ENCODE measurements at places on chromosomes 4 and X.

DNA sequence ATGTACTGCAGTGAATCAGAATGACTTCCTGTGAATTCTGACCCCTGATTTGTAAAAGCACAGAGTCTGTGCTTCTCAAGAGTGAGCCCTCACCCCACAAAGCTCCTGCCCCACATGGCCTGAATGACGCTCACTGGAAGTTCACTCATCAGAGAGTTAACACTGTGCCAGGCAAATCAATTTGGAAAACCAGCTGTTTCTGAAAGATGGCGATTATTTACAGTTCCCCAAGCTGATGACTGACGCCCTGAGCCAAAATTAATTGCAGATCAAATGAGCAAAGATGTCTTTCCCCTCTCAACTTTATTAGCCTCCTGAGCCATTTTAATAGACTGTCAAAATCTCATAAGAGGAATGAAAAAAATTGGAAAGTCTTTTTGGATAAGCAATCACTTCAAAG, 118.0 kb downstream of the SLC2A9 start:
- no peak for DNase-seq

GRCh38 chr4:70994069-70994366, 569 bp downstream of the DCK start:
- DNase-seq, result no peak

DNA sequence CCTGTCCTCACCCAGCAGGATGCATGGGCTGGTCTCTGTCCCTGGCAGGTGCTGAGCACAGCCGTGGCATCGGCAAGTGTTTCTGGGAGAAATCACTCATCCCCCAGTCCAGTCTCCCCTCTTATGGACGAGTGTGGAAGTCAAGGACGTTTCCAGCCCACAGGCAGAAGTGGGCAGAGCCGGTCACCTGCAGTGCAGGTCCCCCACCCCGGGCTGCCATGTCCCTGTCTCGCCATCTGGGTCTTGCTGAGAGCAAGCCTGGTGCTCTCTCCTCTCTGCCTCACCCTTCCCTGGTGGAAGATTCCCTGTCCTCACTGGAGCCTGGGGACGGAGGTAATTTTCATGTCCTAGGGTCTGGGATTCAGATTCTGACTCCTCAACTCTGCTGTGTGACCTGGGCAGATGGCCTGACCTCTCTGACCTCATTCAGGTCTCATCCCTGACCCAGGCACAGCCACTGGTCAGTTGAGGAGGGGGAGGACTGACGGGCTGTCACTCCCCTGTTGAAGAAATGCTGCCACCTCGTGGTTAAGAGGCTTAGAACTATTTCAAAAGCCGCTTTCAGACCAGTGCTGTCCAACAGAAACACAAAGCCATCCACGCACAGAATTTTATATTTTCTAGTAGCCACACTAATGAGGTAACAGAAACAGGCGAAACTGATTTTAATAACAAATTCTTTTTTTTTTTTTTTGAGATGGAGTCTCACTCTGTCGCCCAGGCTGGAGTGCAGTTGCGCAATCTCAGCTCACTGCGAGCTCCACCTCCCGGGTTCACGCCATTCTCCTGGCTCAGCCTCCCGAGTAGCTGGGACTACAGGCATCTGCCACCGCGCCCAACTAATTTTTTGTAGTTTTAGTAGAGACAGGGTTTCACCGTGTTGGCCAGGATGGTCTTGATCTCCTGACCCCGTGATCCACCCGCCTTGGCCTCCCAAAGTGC, 1.8 kb downstream of the CPZ start:
- DNase-seq, result no peak

- DNase-seq, result no peak
Measured at GRCh38 chrX:10944136-10944885, 166.8 kb upstream of the HCCS start.

DNA sequence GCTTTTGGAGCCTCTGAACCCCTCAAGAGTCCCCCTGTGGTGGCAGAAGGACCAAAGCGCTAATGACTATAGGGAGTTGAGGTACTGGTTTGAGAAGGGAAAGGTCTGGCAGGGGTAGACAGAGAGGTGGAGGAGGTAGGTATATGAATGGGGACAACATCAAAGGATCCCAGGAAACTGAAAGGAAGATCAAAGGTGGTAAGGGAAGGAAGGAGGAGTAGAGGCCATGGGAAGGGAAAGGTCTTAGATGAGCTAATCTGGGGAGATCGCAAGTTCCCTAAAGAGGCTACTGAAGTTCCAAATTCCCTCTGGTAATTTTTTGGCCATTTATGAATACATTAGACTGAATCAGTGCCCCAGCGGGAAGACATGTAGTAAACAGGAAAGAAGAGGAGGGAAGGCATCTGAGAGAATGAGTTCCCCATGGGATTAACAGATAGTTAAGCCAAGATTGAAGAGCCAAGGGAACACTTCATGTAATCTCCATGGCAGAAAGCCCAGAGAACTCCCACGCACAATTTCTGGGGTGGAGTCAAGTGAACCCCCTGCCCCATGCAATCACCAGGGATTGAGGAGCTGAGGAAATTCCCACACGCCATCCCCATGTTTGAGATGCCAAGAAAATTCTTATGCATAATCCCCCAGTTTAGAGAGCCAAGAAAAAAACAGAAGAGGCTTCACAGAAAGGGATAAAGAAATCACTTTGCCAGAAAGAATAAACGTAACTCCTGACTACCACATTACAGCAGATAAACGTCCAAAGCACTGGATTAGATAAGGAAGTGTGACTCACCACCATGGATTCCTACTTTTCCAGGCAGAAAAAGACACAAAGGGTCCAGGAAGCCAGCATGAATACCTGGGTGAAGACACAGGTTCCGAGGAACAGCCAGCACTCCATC, 25.8 kb downstream of the ZNF630 start:
- DNase-seq, result no peak

GRCh38 chr4:913280-913618, 18.9 kb downstream of the GAK start:
- no peak for DNase-seq

- no peak for DNase-seq
Measured at GRCh38 chrX:111483135-111483534, 28.3 kb upstream of the SERTM2 start.

DNA sequence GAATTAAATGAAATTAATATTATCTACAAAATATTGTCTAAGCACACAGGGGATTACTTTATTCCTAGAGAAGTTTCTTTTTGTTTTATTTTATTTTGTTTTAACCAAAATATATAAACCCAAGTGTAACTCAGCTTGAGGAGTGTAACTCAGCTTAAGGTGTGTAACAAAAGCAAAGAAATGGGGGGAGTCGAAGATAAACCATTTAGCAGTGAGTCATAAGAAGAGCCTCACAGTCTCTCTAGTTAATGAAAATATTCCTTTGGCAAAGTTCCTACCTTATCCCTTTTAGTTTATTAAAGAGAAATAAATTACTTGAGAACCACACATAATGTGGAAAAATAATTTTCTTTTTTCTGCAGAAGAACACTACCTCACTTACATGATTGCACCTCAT, 261.8 kb downstream of the KCTD8 start:
- no peak for DNase-seq

DNA sequence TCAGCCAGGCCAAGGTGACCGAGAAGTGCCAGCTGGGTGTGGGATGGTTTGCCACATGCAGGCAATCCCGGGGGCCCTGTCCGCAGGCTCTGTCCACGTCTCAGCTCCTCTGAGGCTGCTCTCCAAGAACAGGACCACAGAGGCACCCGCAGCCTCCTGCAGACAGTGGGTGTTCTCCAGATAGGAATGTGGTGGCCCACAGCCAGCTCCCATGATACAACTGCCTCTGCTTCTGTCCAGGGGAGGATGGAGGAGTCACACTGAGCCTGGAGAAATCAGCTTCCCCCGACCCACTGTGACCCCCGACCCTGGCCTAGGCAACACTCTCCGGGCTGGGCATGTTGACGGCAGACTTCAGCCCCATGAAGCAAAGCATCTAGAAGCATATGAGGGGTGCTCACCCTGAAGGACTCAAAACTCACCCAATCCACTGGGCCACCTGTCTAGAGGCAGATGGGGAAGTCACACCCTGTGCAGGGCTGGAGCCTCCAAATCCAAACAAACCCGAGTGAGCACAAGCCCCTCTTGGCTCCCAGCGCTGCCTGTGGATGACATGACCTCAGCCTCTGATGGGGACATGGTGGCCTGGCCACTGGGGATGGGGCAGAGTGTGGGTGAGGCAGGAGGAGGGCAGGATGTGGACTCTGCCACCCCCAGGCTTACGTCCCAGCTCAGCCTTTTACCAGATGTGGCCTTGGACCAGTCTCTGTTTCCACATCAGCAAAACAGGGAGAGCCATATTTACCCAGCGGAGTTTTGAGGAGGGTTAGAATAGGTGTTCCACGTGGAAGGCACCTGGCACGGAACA, 102.3 kb downstream of the PSAPL1 start:
- no peak for DNase-seq

DNA sequence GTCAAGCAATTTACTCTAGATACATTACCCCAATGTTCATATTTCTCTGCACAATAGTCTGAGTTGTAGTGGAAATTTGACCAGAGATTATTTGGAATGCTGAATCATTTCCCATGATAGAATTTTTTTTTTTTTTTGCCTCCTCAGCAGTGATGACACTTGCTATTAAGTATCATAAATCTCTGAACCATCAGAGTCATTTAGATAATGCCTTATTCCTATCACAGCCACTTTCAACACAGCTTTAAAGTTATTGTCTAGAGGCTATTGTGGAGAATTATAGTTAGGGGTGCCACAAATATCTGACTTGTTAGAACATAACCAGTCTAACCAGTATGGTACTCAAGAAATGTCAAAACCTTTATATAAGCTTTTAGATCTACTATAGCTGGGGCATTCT, 79.8 kb downstream of the LCORL start:
- no peak for DNase-seq

GRCh38 chr4:77652237-77652897, 46.7 kb downstream of the CXCL13 start:
- no peak for DNase-seq

DNA sequence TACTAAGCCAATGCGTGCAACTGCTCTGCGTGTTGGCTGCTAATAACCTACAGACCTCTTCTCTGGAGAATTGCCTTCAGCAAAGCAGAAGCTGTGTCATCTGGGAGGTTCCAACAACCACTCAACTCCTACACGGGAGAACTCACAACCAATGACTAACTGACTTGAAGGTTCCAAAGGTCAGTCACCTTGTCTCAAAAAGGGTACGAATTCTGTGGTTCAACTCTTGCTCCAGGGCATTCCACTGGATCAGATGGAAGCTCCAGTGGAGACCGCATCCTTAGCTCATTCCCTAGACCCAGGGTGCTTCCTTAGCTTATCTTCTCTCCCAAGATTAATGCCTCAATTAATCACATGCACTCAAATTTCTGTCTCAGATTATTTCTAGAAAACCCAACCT, 222.7 kb downstream of the CHIC2 start:
- DNase-seq, result no peak

- DNase-seq, result no peak
Measured at GRCh38 chr4:155615081-155615887, 51.4 kb upstream of the GUCY1A1 start.

All from activated CD8-positive, alpha-beta memory T cell treated with anti-CD3 and anti-CD28 coated beads for 4 hours (primary cell).